Progenitor cell of endocrine pancreas (in vitro differentiated cells): ENCODE measurements at places on chromosomes 16 and 17.

DNA sequence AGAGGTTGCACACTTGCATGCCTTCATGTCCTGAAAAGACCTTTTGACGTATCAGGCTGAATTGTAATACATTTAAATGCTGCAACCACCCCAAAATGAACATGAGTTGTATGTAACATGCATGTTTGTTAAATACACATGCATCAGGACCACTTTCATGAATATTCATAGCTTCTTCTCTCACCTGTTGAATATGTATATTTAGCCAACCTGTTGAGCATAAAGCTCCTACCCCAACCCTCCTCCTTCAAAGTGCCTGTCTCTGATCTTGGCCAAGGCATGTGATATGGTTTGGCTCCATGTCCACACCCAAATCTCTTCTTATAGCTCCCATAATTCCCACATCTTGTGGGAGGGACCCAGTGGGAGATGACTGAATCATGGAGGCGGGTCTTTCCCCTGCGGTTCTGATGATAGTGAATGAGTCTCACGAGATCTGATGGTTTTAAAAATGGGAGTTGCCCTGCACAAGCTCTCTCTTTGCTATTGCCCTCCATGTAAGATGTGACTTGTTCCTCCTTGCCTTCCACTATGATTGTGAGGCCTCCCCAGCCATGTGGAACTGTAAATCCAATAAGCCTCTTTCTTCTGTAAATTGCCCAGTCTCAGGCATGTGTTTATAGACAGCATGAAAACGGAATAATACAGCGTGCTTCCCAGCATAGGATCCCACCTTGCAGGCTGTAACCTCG lies 3.8 kb upstream of the CRYM start:
- no peak for DNase-seq

DNA sequence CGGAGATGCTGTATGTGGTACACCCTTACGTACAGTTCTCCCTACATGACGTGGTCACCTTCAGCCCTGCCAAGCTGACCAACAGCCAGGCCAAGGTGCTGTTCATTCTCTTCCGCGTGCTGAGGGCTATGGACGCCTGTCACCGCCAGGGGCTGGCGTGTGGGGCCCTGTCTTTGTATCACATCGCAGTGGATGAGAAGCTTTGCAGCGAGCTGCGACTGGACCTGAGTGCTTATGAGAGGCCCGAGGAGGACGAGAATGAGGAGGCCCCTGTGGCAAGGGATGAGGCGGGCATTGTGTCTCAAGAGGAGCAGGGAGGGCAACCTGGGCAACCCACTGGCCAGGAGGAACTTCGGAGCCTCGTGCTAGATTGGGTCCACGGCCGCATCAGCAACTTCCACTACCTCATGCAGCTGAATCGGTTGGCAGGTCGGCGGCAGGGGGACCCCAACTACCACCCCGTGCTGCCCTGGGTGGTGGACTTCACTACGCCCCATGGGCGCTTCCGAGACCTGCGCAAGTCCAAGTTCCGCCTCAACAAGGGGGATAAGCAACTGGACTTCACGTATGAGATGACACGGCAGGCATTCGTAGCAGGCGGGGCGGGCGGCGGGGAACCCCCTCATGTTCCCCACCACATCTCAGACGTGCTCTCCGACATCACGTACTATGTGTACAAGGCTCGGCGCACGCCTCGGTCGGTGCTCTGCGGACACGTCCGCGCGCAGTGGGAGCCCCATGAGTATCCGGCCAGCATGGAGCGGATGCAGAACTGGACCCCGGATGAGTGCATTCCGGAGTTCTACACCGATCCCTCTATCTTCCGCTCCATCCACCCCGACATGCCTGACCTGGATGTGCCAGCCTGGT lies 1.4 kb downstream of the WDR81 start:
- no peak for DNase-seq

- DNase-seq = no peak
Observed at GRCh38 chr16:49280841-49281371, 732 bp downstream of the CBLN1 start.

GRCh38 chr17:56290101-56290801 lies 137.0 kb downstream of the ANKFN1 start:
- DNase-seq = no peak
